Nucleus accumbens (tissue), 56 donors: ENCODE measurements at places on chromosomes 3 and 15.

GRCh38 chr3:183541235-183541655 is 14.3 kb downstream of the KLHL6 start:
- DNase-seq, result no peak

GRCh38 chr3:109927161-109927560 is 589.8 kb upstream of the DPPA4 start:
- DNase-seq, result no peak

- no peak for DNase-seq
Observed at GRCh38 chr3:47533481-47533880, 20.0 kb upstream of the ELP6 start.

- DNase-seq, result no peak
Observed at GRCh38 chr3:65901226-65901625, 137.5 kb downstream of the MAGI1 start.

DNA sequence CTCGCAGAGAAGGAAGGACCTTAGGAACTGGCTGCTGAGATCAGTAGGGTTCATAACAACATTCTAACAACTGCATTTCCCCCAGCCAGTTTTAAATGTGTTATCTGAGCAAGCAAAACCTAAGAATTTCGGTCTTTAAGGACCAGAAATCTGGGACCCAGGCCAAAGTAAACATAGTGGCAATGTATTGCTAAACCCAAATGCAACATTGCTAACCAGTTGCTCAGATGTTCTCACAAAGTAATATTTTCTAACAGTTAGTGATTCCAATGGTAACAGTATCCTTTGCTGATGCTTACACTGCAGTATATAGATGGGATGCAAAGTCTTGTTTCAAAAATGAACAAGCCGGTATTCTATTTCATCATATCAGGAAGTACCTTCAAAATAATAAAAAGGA is 254.3 kb downstream of the RYR3 start:
- no peak for DNase-seq
